ENCODE measurements at places on chromosomes 6 and 20.

DNA sequence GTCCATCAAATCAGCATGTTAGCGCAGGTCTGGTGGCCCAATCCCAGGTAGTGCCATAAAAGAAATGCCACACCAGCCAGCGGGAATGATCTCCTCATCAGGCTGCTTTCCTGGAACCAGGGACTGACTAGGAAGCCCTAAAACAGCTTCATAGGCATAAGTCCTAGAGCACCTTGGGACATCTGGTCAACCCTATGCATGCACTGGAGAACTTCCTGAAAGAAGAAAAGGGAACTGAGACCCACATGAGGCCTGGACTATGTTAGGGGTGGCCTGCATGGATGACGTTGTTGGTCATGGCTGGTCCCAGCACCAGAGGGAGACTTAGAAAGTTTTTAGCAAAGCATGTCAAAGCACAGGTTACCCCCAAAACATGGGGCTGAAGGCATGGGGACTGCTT lies 7.6 kb upstream of the KCNK16 start:
- no peak for DNase-seq

DNA sequence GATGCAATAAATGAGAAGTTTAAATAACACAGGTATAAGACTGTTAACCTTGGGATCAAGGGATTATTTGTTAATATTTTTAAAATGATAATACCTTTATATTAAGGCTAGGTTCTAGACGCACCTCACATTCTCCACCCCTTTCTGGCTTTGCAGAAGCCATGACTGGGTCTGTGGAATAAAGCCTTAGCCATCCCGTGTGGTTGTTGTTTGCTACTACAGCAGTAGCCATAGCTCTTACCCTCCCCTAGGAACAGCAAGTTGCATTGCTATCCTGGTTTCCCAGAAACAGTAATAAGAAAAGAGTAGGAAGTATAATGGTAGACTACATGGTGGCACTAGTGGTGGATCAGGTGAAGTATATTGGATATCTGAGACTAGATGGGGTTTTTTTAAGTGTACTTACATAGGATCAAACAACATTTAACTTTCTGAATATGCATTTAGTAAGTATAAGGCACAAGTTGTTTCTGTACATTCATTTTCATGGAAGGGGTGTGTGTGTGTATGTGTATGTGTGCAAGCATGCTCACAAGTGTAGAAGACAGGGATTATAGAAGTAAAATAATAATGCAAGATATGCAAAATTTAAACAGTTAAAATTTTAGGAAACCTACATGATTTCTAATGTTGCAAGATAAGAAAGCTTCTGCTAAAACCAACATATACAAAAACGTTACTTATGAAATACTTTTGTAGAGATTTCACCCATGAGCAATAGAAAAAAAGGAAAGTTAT lies 384.2 kb downstream of the PRKN start:
- peak; percentile 6 for DNase-seq

DNA sequence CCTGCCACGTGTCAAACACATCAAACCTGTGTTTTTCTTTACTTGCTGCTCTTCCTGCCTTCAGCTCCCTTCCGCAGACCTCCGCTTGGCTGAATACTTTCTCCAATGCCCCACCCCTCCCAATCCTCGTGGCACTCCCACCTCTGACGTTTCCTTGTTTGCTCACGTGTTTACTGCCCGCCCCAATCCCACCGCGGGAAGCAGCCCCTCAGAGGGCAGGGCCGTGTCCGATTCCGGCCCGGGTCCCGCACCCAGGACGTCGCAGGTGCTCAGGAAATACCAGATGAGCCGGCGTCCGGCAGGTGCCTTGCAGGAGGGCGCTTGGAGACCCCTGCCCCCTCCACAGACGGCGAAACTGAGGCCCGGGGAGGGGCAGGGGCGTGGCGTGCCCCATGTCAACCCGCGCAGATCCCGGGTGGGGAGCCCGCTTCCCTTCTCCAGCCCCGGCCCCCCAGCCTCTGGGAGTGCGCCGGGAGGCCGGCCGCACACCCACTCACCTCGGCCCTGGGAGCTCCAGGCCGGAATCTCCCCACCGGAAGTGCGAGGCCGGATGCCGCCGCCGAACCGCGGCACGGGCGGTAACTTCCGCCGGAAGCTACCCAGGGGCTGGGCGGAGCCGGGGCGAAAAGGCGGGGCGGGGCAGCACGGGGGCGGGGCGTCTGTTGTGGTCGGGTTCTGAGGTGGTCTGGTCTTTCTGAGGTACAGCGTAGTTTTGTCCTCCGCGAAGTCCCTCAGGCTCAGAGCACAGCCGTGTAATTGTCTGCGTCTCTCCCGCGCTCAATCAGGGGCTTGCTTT lies 42.3 kb downstream of the ELMO2 start:
- DNase-seq, result peak; percentile 87

- DNase-seq, result no peak
Measured at GRCh38 chr6:34497411-34497810, 31.5 kb downstream of the PACSIN1 start.

- no peak for DNase-seq
Measured at GRCh38 chr6:100136590-100136989, 142.6 kb upstream of the MCHR2 start.

DNA sequence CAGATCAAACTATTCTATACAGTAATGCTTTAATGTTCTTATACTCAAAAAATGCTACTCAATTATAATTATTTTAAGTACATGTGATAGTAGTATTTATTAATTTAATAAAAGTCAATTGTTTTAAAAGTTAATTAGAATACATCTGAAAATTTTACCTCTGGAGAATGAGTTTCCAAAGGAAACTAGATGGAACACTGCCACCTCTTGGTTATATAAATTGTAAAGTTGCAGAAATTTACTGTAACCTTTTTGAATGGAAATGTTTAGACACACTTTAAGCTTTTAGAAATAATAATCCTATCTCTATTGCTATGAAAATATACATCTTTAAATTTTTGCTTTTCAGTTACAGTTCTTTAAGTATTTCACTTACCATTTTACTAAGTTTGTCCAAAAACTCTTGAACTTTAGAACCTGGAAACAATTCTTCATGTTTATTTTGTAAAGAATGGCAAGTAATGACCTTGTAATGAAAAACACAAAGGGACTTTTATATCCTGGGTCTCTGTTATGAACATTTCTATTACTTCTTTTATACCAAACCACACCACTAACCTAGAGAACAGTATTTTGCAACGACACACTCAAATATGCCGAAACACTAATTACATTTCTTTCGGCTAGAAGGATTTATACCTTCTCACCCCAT lies 10.9 kb upstream of the BMP5 start:
- peak; percentile 15 for DNase-seq

DNA sequence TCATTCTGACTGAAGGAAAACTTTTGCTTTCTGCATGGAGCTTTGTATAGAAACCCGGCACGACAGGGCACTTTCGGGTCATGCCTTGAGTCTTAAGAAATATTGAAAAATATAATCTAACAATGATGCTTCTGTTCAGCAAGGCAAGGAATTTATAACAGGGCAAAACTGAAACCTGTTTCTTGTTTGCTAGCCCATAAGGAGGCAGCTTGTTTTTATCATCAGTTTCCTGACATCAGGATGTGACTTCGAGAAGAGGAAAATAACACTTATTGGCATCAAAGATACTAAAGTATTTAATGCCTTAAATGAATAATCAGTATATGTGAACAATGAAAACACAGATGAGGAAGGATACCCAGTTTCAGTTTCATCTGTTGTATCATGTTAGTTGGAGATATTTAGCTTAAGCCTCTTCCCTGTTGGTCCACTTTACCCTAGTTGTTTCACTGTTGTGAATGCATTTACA lies 146.5 kb downstream of the CDKAL1 start:
- no peak for DNase-seq

DNA sequence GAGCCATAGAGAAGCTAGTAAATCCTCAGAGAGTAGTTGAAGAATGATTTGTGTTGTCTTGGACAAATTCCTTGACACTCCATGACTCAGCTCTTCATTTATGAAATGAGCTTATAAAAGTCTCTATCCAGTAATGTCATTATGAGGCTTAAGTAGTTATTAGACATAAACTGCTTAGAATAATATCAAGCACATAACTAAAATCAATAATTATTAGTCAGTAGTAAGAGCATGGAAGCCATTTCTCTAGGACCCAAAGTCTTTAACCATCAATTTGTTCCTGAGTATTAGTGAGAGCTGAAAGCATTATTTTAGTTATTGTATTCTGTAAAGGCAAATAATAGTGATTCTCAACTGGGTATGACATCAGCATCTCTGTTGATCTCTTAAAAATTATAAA lies 1140.2 kb downstream of the HACE1 start:
- DNase-seq, result no peak

DNA sequence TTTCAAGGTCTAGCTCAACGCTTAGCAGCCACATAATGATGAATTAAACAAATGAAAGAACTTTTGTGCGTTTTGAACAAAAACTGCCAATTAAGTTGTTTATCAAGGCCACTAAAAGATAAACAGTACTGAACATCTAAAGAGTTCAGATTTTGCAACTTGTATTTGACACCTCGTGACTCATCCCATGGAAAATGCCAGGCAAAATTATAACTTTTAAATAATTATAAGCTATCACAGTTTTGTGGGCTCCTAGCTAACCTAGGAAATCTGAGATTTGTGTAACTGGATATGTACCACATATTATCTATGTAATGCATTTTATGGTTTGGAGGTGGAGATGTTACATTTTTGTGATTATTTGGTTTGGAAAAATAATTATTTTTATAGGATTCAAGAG lies 9.6 kb upstream of the BAG2 start:
- no peak for DNase-seq

- no peak for DNase-seq
Measured at GRCh38 chr6:42937548-42938427, 8.5 kb downstream of the CNPY3 start.

GRCh38 chr20:51143652-51144051 lies 120.7 kb upstream of the KCNG1 start:
- no peak for DNase-seq

GRCh38 chr6:18586133-18586532 lies 199.0 kb downstream of the RNF144B start:
- no peak for DNase-seq

GRCh38 chr6:11450037-11450436 lies 87.5 kb upstream of the TMEM170B start:
- DNase-seq, result no peak

GRCh38 chr6:108157981-108158525 lies 7.8 kb upstream of the NR2E1 start:
- DNase-seq, result no peak

GRCh38 chr20:35006531-35006971 lies 50.9 kb downstream of the MYH7B start:
- DNase-seq, result no peak

Data from H4 (cell line).